Lung (tissue), 17 donors: ENCODE measurements at places on chromosomes 12 and 14. TPM values are rescaled to one million over a fixed set of nuclear protein-coding genes. Genes with fewer than 3 reads are reported as not detected.

Gene CNTN1
- polyA plus RNA-seq: 0.10 TPM

Gene CCDC177
- not detected for polyA plus RNA-seq

Gene SERPINA10
- not detected for polyA plus RNA-seq

Gene MDGA2
- polyA plus RNA-seq: not detected

Gene SLC25A21
- polyA plus RNA-seq: 0.26 TPM

Gene ZDHHC22
- not detected for polyA plus RNA-seq

Gene JKAMP
- polyA plus RNA-seq: 44.3 TPM

Gene HELB
- 1.8 TPM for polyA plus RNA-seq

Gene ATL1
- 2.0 TPM for polyA plus RNA-seq

Gene WSB2
- polyA plus RNA-seq: 49.3 TPM

Gene ASCL1
- polyA plus RNA-seq: 0.25 TPM

Gene LYZ
- 178 TPM for polyA plus RNA-seq

Gene ACTR6
- polyA plus RNA-seq: 16.3 TPM

Gene TAS2R30
- polyA plus RNA-seq: 0.12 TPM

Gene HOXC12
- not detected for polyA plus RNA-seq

Gene CLEC9A
- polyA plus RNA-seq: 0.14 TPM

Gene TOMM20L
- polyA plus RNA-seq: not detected

Gene KRT3
- polyA plus RNA-seq: not detected

Gene HCAR3
- polyA plus RNA-seq: 0.47 TPM

Gene TRIP11
- polyA plus RNA-seq: 4.0 TPM

Gene SIRT4
- polyA plus RNA-seq: 0.95 TPM

Gene TPH2
- polyA plus RNA-seq: not detected

Gene GPR68
- polyA plus RNA-seq: 7.6 TPM

Gene EPYC
- not detected for polyA plus RNA-seq

Gene FZD10
- polyA plus RNA-seq: 0.55 TPM

Gene SERPINA3
- 446 TPM for polyA plus RNA-seq

Gene MANSC1
- 17.8 TPM for polyA plus RNA-seq

Gene HVCN1
- 16.7 TPM for polyA plus RNA-seq

Gene HOXC4
- 0.31 TPM for polyA plus RNA-seq

Gene PRKD1
- polyA plus RNA-seq: 5.2 TPM

Gene KRT77
- polyA plus RNA-seq: not detected

Gene TSPAN19
- 21.5 TPM for polyA plus RNA-seq

Gene PRR13
- 157 TPM for polyA plus RNA-seq

Gene RNASE3
- 0.79 TPM for polyA plus RNA-seq

Gene CCDC91
- polyA plus RNA-seq: 19.3 TPM
